Amniotic epithelial cell (primary cell): ENCODE measurements at places on chromosomes 12 and 14.

GRCh38 chr14:59588101-59588500 lies 11.5 kb upstream of the CCDC175 start:
- DNase-seq = peak; percentile 55

DNA sequence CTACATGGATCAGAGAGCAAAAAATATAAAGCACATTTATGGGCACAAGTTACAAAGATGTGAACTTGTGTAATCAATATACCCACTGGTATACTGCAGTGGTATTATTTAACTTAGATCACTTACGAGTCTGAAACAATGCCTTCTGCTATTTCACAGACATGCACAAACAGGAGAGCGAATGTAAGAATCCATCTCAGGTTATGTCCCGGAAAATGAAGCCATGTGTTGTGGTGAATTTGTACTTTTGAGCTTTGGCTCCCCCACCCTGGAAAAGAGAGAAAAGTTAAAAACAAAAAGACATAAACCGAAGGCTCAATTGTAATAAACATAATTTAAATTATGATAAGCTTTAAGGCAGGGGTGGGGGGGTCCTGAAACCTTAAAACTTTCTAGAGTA lies 7.6 kb downstream of the ABCC9 start:
- no peak for DNase-seq

DNA sequence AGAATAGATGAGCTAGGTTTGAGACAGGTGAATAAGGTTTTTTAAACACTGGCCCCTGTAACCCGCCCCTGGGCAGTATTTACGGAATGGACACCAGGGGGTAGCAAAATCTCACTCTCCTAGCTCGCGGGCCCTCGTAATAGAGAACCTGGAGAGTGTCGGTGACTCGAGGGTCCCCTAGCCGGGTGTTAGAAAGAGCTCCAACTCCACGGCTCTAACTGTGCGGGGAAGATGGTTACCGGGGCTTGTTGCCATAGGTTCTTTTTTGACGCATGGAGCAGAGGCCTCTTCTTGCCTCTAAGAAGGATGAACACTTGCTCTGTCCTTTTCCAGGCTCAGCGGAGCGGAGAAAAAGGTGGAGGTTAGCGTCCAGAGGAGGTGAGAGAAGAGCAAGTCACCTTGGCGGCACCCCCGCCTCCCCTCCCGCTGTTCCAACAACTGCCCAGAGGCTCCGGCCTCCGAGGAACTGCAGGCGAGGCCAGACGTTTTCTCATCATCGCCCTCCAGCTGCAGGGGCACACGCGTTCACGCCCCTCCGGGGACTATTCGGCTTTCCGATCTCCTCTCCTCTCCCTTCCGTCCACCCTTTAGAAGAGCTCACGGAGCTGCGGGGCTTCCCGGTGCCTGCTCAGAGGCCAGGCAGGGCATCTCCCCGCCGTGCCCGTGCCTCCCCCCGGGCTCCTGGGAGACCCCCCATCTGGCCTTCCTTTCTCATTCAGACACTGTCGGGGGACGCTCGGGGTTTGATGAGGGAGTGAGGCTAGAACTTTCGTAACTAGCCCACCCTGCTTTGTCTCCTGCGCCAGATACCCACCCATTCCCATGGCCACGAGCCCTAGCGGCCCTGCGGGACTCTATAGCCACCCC lies 1.4 kb upstream of the ARHGEF40 start:
- peak; percentile 39 for DNase-seq

GRCh38 chr14:29352706-29353080 lies 575.0 kb downstream of the PRKD1 start:
- DNase-seq = no peak

DNA sequence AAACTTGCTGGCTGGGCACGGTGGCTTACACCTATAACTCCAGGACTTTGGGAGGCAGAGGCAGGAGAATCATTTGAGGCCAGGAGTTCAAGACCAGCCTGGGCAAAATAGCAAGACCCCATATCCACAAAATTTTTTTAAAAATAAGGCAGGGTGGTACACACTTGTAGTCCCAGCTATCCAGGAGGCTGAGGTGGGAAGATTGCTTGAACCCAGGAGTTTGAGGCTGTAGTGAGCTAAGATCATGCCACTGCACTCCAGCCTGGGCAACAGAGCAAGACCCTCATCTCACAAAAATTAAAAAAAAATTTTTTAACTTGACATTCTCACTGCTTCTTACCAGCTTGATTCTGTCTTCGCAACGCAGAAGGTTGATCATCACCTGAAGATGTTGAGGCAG lies 39.5 kb downstream of the SSH1 start:
- no peak for DNase-seq

GRCh38 chr12:16136219-16136988 lies 141.1 kb downstream of the SLC15A5 start:
- no peak for DNase-seq

GRCh38 chr12:116426391-116427136 lies 132.6 kb upstream of the MAP1LC3B2 start:
- peak; percentile 99 for DNase-seq

DNA sequence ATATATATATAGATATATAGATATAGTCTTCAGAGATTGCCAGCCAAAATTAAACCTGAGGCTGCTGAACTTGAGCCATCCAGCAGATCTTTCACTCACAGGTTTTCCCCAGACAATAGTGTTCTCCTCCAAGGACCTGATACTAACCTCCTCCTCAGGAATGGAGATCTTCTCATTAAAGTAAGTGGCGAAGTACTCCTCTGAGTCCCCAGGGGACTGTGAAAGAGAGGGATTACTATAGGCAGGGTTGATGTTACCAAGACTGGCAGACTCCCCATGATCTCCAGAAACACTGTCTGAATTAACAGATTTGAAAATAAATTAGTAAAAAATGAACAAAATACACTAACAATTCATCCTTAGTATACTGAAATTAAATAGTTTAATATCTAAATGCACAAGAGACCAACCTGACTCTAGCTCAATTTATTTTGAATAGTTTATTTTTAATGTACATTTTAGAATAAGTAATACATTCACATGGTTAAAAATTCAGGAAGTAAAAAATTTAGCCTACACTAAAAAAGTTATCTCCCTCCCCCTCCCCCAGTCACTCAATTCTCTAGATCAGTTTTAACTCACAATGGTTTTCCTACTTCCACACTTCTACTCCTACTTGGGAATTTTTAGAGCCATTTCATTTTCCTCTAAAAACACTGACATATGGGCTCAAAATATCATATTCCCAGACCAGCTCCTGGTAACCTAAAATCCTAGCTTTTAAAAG lies 17.7 kb downstream of the SLC11A2 start:
- no peak for DNase-seq

DNA sequence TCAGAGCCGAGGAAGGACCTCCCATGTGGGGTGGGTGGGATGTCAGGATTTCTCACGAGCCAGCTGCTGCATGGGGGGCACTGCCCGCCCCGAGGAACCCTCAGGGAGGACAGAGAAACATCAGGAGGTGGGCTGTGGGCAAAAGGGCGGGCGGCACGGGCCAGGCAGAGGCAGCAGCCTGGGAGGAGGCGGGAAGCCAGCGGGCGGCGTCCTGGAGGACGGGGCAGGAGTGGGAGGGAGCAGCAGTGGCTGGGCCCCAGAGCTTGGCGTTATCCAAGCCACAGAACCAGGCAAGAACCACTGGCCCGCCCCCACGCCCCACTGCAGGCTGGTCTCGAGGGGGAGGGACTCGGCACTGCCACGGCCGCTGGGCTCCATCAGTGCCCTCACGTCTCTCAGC lies 2.4 kb downstream of the C14orf180 start:
- DNase-seq = no peak

GRCh38 chr14:54001189-54001878 lies 44.7 kb upstream of the BMP4 start:
- peak; percentile 55 for DNase-seq

- peak; percentile 88 for DNase-seq
Measured at GRCh38 chr14:67934087-67934486, 114.5 kb downstream of the RAD51B start.

- peak; percentile 40 for DNase-seq
Measured at GRCh38 chr12:26195641-26196420, 458 bp downstream of the SSPN start.

DNA sequence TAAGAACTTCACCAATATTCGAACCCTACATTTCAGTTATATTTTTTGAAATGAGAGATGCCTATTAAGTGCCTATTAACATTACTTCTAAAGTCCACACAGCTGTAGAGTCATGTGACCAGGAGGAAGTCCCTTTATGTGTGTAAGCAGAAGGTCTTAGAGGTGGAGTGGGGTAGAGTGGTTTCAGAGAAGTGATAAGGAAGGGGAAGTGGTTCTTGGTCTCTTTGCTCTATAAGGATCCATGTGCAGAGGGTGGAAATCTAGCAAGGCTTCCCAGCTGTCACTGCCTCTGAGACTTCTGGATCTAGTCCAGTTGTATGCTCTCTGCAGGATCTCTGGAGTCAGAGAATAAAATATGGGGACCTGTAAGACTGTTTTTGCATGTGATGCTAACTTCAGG lies 673.9 kb downstream of the FLRT2 start:
- DNase-seq = no peak

- DNase-seq = no peak
Measured at GRCh38 chr12:40439771-40440492, 215.1 kb downstream of the LRRK2 start.

DNA sequence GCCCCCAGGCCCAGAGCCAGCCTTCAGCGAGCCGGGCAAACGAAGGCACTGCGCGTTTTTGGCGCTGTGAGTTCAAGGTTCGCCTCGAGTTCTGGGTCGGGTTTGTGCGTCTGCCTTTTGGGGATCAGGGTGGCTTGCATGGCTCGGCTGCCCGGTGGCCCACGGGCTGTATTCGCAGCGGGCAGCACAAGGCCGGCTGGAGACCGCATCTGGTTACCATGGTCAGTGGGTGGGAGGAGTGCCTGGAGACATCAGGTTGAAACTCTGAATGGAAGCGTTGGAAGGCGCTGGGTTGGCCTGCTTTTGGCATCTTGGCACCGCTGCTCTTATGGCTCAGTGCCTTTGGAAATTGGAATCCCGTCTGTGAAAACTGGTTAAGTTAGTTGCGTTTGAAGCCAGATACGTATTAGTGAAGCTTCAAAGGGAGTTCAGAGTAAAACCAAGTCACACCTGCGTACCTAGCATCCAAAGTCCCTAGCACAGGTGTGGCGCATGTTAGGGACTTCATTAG lies 50.9 kb downstream of the SNAPC1 start:
- no peak for DNase-seq

DNA sequence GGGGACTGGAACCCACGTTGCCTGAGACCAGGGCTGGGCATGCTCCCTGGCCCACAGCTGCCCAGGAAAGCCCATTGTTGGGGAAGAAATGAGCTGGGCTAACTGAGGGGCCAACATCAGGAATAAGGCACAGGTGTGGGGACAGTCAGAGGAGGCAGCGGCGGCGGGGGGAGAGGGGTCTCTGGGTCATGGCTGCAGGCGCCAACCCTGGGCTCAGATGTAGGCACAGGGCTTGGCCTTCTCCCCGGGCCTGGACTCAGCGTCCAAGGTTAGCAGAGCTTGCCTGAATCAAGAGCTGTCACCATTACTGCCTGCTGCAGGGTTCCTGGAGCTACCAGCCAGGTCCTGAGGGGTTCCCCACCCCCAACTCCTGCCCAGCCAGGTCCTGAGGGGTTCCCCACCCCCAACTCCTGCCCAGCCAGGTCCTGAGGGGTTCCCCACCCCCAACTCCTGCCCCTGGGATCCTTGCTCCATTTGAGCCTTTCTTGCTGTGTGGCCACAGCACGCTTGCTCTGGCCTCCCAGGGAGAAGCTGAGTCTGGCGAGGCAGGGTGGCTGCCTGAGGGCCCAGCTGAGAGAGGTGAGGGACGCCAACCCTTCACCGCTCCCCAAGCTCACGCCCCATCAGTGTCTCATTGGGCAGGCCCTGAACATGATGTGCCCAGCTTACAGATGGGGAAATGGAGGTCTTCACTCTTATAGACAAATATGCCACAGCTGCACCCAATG lies 6.2 kb downstream of the CHGA start:
- DNase-seq = no peak

DNA sequence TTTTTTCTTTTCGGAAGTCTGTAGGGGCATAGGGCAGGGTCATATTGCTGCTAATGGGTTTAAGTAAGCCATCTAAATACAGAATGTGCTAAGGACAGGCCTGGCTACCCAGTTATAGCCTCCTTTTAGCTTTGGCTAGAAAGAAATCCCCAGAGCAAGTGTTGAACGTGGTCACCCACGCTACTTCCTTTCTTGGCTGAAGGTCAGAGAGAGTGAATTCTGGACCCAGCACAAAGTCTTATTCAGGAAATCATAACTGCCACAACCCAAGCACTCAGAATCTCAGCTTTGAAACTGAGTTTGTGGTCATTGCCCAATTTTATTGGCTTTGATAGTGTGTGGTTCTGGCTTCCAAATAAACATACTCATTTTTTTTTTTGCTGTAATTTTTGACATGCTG lies 542.1 kb upstream of the ATP2B1 start:
- no peak for DNase-seq

DNA sequence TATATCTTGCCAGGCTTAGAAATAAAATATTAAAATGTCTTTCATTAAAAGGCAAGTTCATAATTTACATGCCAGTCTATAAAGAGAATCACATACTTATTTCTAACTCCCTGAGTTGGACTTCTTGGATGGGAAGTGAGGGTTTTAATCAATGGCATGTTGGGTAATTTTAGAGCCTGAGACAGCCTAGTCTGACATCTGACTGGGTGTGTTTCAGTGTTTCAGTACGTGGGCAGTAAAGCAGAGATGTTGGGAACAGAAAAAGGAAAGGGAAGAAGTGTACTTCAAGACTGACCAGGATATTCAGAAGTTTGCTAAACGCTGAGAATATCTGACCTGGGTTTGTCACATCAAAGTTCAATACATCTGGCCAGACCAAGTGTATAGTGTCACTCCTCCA lies 171.8 kb downstream of the BTG1 start:
- DNase-seq = no peak

- no peak for DNase-seq
Measured at GRCh38 chr14:86938320-86938719, 1054.7 kb downstream of the GALC start.

DNA sequence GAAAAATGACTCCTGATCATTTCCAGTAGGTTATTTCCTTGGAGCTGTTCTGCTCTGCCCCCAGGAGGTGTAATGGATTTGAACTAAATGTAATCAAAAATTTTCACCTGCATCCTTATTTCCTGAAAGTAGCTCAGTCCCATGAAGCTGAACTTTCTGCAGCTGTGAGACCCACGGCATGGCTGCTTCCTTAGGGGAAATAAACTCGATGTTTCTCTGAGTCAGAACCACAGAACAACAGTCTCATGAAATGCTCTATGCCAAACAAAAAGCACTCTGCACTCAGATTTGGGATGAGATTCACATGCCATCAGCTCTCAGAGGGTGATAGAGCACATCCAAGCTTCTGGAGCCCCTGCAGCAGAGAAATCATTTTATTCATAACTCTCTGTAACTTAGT lies 224.1 kb upstream of the PLEKHG7 start:
- no peak for DNase-seq
